A549 treated with dexamethasone at 1 μM for 4 hours (cell line): ENCODE measurements at places on chromosomes 11 and 22. TPM values are rescaled to one million over a fixed set of nuclear protein-coding genes. Genes with fewer than 3 reads are reported as not detected.

YPEL1 gene
- total RNA-seq, result 0.05 to 0.72 TPM (median 0.38 TPM) in 5 replicates

SLC25A1 gene
- 43.2 to 58.4 TPM (median 57.5 TPM) in 5 replicates for total RNA-seq

TP53AIP1 gene
- total RNA-seq, result 0.02 to 0.11 TPM (median 0.05 TPM) in 3 of 5 replicates, not detected in the others

PARVG gene
- not detected in 5 replicates for total RNA-seq

SOX6 gene
- total RNA-seq, result 0.01 to 0.20 TPM (median 0.07 TPM) in 3 of 5 replicates, not detected in the others

KRTAP5-1 gene
- total RNA-seq, result not detected in 5 replicates
